ENCODE measurements at places on chromosomes 1 and 21.

DNA sequence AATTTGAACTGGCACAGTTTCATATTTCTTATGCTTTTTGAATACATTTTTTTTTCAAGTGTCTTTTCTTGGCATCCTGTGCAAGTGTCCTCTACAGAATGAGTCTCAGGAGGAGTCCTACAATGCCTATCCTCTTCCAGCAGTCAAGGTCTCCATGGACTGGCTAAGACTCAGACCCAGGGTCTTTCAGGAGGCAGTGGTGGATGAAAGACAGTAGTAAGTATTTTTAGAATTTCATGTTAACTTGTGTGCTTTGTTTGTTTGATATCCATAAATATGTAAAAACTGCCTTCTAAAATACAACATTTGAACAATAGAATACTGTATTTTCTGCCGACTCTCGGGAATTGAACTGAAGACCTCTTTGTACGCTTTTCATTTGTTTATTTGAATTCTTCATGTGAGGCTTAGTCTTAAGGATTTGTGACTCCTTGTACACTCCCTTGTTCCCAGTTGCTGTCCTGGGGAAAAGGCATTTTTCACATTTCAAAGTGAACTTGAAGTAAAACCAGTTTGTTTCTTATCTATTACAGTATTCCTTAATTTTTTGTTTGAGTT, 56.6 kb downstream of the NCF2 start:
- DNase-seq, result no peak

GRCh38 chr21:20030390-20030789, 967.8 kb upstream of the NCAM2 start:
- DNase-seq, result no peak

- DNase-seq, result no peak
Observed at GRCh38 chr1:67947114-67947513, 103.3 kb downstream of the DIRAS3 start.

- peak; percentile 76 for DNase-seq
Observed at GRCh38 chr1:197356723-197357533, 88.9 kb downstream of the CRB1 start.

GRCh38 chr1:156115514-156116374, 1.2 kb downstream of the LMNA start:
- peak; percentile 98 for DNase-seq

DNA sequence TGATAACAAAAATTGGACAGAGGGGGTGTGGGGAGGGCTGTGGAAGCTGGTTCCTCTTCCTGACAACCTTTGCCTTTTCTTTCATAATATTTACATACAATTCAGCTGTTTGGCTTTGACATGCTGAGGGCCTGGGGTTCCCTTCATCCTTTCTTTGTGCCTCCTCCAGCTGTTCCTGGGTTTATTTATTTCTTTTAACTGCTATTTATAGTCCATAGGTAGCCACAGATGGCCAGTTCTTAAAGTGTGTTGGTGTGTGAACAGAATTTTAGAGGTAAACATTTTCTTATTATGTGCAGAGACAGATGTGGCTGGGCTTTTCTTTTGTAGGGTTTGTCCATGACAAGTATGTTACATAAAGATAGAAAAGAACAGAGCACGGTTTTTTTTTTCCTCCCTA, 34.1 kb upstream of the CNIH3 start:
- no peak for DNase-seq

GRCh38 chr1:98453066-98453465, 208.5 kb upstream of the SNX7 start:
- no peak for DNase-seq

DNA sequence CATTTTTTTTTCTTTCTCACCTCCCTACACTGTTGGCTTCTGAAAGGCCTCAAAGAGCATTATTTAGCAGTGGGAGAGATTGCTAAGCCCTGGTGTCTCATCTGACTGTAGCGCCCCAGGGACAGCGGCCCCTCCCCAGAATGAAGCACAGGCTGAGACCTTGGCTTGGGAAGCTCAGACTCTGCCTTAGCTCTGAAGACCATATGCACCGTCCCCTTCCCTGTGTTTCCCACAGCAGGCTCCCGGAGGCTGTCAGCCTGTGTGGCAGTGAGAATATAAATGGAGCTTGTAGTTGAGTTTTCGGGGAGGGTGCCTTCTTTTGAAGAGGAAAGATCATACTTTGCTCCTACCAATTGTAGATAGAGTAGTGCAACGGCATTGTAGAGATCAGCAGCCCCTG, 25.3 kb downstream of the SMYD2 start:
- no peak for DNase-seq

- no peak for DNase-seq
Observed at GRCh38 chr1:26028490-26028980, 7.0 kb downstream of the EXTL1 start.

- DNase-seq, result peak; percentile 39
Observed at GRCh38 chr1:85091671-85092280, 43.5 kb upstream of the MCOLN3 start.

DNA sequence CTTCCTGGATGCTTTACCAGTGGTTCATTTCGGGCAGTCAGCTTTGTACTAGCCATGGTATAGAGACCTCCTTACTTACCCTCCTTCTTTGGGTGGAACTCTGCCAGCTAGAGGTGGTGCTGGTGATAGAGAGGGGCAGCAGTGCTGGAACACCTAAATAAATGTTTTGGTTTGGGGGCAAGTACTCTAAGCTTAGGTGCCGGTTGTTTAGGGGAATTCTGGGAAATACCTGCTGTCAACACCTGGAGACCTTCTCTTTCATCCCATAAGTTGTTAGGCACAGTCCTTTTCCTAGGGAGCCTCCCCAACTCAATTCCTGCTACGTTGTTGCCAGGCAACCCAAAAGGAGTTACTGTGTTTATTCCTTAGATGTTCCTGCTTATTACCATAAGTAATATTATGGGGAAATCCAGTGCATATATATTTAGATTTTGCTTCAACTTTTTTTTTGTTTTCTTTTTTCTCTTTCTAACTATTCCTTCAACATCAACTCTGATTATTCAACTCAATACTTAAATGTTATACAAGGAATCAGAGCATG, 16.9 kb downstream of the SCP2 start:
- no peak for DNase-seq

DNA sequence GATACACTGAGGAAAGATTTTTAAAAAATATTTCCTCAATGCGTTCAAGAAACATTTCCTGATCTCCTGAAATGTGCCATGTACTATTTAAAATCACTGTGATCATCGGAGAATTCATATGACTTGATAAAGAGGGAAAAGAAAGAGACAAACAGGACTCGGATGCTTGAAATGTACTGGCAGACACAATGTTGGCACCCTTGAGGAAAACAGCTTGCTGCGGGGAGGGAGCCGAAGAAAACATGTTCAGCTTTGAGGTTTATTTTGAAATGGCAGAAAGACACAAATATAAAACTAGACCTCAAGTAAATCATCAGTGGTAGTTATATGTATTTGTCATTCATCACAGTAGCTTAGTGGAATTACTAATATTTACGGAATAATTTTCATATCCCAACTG, 100.9 kb upstream of the BRINP3 start:
- DNase-seq, result no peak

GRCh38 chr1:181335631-181336030, 147.7 kb upstream of the CACNA1E start:
- DNase-seq, result no peak

DNA sequence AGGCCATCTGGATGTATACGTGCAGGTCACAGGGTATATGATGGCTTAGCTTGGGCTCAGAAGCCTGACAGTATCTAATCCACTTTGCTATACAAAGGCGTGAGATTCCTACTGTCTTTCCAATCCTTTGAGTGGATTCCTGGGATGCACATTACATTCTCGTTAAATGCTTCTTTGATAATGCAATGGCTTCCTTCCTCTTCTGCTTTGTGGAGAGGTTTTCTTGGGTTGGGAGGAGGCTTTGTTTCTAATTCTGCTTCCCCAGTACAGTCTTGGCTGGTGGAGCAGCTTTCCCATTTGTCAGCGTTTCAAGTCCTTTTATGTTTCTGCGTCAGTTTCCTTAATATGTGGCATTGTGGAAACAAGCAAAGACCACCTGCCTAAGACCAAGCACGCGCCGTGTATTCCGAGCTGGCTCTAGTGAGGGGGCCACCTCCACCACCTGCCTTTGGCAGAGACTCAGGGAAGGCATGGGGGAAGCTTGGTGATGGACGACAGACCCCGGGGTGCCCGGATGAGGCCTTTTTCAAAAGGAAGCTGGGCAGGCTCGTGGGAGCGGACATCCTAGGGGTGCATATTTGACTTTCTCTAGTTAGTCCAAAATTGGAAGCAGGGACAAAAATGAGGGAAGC, 72.7 kb downstream of the WDR4 start:
- no peak for DNase-seq

DNA sequence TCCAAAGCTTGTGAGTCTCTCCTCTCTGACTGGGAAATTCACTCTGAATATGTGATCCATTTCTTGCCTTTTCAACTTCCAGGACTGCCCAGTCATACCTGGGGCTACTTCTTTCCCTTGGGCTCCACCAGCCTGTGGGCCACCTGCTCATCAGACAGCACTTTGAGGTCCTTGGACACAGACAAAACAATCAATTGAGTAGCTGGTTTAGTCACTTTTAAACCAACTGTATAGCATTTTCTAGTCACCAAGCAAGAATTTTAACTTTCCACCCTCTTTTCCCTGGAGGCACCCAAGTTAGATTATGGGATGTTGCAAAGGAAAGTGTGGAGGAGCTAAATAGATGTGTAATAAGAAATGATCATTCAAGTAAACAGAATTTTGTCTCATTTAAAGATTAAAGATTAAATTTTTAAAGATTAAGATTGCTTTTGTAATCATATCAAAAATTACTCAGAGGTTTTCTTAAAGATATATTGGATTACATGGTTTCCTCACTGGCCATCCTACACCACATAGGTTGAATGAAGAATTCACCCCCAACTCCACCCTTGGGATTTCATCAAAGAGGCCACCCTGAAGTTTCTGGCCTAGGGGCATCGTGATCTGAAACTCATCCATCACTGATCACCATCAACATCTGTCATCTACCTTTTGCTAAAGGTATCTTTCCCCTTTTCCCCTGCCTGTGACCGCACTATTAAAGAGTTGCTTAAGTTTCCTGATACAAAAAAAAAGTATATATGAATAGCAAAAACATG, 219.2 kb upstream of the NR5A2 start:
- no peak for DNase-seq

DNA sequence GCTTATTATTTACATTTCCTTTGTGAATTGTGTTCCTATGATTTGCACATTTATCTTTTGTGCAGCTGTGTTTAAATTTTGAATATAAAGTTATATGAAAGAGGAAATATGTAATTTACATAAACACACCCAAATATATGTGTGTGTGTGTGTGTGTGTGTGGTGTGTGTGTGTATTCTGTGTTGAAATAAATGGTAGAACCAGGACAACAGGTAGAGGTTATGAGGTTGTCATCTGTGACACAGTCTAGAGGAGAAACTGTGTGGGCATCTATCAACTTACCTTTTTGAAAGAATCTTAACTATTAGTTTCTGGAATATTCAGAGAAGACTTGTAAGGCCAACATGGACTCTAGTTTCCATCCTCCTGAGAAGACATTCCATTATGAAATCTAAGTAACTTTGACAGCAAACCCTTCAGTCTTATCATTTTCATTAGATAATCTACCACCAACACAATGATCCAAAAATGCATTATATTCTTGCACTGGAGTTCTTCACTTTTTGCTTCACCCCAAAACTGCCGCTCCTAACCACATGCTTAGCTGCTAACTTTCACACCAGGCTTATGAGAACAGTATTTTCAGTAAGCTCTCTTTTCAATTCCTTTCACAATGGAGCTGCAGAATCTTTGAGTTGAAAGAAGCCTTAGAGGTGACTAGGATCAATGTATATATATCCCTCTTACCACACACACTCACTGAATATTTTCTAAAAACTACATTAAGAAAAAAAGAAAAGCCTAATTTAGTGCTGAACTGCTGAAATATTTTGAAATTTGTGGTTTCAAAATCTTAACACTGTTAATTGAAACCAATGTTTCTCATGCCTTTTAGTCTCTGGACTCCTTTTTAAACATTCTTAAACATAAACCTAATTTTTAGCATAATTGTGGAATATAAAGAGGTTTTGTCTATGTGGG, 21.8 kb downstream of the PTPRC start:
- no peak for DNase-seq

DNA sequence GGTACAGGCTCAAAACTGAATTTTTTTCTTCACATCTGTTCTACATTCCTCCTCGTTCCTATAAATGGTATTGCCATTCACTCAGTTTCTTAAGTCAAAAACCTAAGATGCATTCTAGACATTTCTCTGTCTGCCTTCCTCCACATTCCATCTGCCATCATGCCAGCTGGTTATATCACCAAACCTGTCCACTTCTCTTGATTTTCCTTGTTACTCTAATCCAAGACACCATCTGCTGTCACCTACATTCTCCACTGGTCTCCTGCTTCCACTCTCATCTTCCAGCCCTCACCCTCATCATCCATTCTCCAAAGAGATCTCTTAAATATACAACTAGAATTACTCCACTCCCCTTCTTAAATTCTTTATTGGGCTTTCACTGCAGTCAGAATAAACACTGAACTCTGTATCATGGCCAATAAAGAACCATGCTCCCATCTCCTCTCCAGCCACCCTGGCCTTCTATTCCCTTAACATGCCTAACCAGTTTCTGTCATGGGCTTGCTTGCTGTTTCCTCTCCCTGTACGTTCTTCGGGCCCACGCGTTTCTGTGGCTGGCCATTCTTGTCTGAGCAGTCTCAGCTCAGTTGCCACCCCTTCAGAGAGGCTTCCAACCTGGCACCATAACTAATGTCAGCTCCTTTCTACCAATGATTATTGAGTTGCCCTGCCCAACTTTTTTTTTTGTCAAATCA, 278.3 kb downstream of the ST6GALNAC3 start:
- DNase-seq, result no peak

DNA sequence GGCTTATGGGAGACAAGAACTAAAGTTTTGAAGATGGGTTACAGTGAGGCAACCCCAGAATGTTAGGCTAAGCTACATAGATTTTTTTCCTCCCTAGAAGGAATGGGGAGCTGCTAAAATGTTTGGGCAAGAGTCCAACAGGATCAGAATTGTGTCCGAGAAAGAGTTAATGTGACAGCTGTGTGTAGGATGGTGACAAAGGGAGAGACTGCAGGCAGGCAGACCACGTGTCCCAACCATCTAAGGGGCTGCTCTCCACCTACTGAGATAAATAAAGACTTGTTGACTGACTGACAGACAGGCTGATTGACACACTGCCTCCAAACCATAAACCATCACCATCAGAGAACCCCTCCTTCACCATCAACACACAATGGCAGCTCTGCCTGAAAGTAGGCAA, 133.7 kb upstream of the CTTNBP2NL start:
- DNase-seq, result no peak

- no peak for DNase-seq
Observed at GRCh38 chr1:109722908-109723691, 11.0 kb downstream of the GSTM5 start.

- no peak for DNase-seq
Observed at GRCh38 chr1:115098979-115099692, 9.8 kb upstream of the TSPAN2 start.

- DNase-seq, result no peak
Observed at GRCh38 chr1:235424092-235424491, 56.9 kb downstream of the TBCE start.

Measured in MCF 10A (cell line).